WTC11 (cell line): ENCODE measurements at places on chromosomes 13 and 19.

DNA sequence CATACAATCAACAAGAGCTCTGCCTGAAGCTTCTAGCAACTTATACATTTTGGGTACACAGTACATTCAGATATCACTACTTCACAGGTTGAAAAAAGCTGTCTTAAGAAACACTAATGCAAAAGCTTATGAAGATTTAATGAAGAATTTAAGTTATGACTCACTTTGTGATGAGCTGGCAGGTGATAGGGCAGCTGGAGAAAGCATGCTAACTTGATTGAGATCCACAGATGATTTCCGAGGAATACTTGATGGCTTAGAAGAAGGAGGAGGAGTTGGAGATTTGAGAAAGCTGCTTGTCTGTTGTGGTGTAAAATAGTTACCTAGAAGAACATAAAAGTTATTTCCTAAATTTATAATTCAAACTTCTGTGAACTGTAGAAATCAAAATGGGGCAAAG lies 23.3 kb downstream of the EXOSC8 start:
- H3K4me3 ChIP-seq = no peak overlapping the region
- H3K36me3 ChIP-seq = peaks cover 57% of the 10 kb centered on the region
- no peak for DNase-seq
- no peak overlapping the region for H3K27ac ChIP-seq
- no peaks in the 10 kb centered on the region for H3K27me3 ChIP-seq
- no peaks in the 10 kb centered on the region for H3K4me1 ChIP-seq

GRCh38 chr19:42279155-42279901 lies 10.3 kb downstream of the CIC start:
- no peaks in the 10 kb centered on the region for H3K27me3 ChIP-seq
- 0 out of 2 replicates have a peak, but pooled peaks cover 2% of the 10 kb centered on the region for H3K36me3 ChIP-seq
- H3K4me3 ChIP-seq = peak overlapping the region; percentile 74
- H3K27ac ChIP-seq = peak overlapping the region; percentile 42

DNA sequence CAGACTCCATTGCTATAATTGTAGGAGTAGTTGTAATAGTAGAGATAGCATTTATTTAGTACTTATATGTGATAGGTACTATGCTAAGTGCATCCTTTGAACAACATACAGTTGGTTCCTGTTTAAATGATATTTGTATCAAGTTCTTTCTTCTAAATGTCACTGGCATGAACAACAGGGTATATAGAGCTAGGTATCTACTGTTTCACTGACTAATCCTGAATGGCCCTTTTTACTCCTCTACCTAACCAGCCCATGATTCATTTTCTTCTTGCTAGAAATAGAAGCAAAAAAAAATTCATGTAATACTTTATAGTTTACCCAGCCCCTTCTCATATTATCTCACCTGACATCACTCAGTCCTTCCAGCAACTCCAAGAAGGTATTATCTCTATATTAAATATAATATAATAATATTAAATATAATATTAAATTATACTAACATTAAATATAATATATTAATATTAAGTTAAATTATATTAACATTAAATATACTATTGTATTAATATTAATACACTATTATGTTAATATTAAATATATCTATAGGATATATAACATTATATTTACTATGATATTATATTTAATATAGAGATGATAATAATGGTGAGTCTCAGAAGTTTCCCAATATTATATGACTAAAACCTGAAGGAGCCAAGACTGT lies 74.2 kb downstream of the FRY start:
- H3K4me1 ChIP-seq = no peaks in the 10 kb centered on the region
- no peak overlapping the region for H3K4me3 ChIP-seq
- DNase-seq = no peak
- no peaks in the 10 kb centered on the region for H3K27me3 ChIP-seq
- no peak overlapping the region for H3K27ac ChIP-seq

GRCh38 chr13:113428469-113428865 lies 24.8 kb downstream of the ADPRHL1 start:
- H3K4me1 ChIP-seq = no peaks in the 10 kb centered on the region
- no peaks in the 10 kb centered on the region for H3K27me3 ChIP-seq
- H3K36me3 ChIP-seq = no peaks in the 10 kb centered on the region
- peak overlapping the region; percentile 68; the same call in 1 of the 2 replicates for H3K27ac ChIP-seq

DNA sequence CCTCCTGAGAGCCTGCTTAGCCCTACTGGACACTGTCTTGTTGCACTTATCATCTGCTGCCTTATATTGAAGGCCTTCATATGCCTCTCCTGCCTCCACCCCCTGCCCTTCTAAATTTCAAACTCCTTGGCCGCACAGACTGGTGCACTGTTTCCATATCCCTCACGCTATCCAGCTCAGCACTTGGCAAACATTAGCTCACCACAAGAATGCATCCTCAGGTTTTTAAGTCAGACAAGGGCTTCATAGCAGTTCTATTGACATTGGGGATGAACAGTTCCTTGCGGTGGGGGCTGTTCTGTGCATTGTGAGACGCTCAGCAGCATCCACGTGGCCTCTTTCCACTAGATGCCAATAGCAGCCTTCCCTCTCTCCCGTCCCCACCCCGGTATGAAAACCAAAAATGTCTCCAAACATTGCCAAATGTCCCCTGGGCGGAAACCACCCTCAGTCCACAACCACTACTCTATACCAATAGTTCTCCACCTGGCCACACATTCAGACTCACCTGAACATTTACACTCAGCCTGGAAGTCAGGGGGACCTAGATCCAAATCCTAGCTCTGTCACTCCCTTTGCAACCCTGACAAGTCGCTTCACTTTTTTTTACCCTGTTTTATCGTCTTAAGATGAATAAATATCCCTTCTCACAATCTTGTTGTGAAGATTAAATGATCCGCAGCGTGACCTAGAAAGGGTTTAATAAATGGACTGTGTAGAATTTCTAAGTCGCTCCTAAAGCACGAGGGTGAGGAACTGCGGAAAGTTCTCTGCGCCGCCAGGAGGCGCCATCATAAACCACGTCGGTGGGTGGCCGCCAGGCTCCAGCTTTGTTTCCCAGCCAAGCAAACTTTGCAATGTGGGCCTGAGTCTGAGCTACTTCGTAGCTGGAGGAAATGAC lies 3.6 kb upstream of the CEACAM3 start:
- no peaks in the 10 kb centered on the region; the same call in 1 of the 2 replicates for H3K4me1 ChIP-seq
- H3K27ac ChIP-seq = no peak overlapping the region
- no peak overlapping the region for H3K4me3 ChIP-seq
- DNase-seq = peak; percentile 74

- no peak overlapping the region for H3K27ac ChIP-seq
- DNase-seq = peak; percentile 72
- no peaks in the 10 kb centered on the region for H3K36me3 ChIP-seq
- peaks cover 36% of the 10 kb centered on the region for H3K27me3 ChIP-seq
Measured at GRCh38 chr19:2253106-2254063, 2.8 kb downstream of the JSRP1 start.

- H3K27me3 ChIP-seq = peaks cover 2% of the 10 kb centered on the region; the same call in 1 of the 2 replicates
- no peaks in the 10 kb centered on the region; the same call in 1 of the 2 replicates for H3K36me3 ChIP-seq
- H3K4me1 ChIP-seq = peaks cover 16% of the 10 kb centered on the region
- H3K27ac ChIP-seq = no peak overlapping the region
Measured at GRCh38 chr13:99431927-99432608, 69.2 kb upstream of the TM9SF2 start.

DNA sequence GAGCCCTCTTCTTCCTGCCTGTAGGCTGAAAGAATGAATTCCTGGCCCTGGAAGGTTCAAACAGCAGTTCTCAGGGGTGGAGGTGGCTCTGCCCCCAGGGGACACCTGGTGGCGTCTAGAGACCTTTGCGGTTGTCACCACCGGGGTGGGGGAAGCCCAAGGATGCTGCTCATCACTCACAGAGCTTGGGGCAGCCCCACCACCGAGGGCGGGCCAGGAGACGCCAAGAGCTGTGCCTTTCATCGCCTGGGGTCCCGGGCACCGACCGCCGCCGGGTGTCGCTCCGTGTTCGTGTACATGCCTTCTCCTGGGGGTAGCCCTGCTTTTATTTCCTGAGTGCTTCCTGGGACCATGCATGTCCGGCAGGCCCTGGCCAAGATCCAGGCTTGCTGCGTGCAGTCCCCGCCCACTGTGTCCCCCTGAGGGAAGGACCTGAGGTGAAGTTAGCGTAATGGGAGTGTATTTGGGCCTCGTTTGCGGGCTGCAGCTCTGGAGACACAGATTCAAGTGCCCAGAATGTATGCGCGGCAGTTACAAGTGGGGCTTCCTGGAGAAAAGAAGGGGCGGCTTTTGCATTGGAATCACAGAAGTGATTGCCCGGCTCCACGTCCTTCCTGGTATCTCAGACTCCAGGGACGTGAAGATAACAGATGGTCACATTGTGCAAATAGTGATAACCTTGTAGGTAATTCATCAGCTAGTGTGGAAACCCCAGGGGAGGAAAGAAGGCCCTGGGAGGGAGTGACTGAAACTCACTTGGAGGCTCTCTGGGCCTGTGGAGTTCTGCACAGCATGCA lies 7.8 kb downstream of the DOT1L start:
- peak overlapping the region; percentile 93 for H3K27ac ChIP-seq
- H3K4me1 ChIP-seq = peaks cover 43% of the 10 kb centered on the region
- no peak overlapping the region for H3K4me3 ChIP-seq
- peaks cover 4% of the 10 kb centered on the region for H3K36me3 ChIP-seq
- no peaks in the 10 kb centered on the region for H3K27me3 ChIP-seq

DNA sequence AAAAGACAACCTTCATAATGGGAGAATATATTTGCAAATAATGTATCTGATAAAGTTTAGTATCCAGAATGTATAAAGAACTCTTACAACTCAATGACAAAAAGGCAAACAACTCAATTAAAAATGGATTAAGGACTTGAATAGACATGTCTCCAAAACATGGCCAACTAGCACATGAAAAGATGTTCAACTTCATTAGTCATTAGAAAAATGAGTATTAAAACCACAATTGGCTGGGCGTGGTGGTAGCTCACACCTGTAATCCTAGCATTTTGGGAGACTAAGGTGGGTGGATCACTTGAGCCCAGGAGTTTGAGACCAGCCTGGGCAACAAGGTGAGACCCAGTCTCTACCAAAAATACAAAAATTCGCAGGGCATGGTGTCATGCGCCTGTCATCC lies 18.8 kb upstream of the ZMYM5 start:
- H3K36me3 ChIP-seq = no peaks in the 10 kb centered on the region
- H3K4me1 ChIP-seq = no peaks in the 10 kb centered on the region
- no peak overlapping the region for H3K27ac ChIP-seq
- no peak for DNase-seq
- no peaks in the 10 kb centered on the region for H3K27me3 ChIP-seq
- no peak overlapping the region for H3K4me3 ChIP-seq

GRCh38 chr13:69094485-69094884 lies 1013.1 kb upstream of the ATXN8OS start:
- H3K4me3 ChIP-seq = no peak overlapping the region
- H3K27me3 ChIP-seq = no peaks in the 10 kb centered on the region
- DNase-seq = no peak
- H3K36me3 ChIP-seq = no peaks in the 10 kb centered on the region
- no peak overlapping the region for H3K27ac ChIP-seq

DNA sequence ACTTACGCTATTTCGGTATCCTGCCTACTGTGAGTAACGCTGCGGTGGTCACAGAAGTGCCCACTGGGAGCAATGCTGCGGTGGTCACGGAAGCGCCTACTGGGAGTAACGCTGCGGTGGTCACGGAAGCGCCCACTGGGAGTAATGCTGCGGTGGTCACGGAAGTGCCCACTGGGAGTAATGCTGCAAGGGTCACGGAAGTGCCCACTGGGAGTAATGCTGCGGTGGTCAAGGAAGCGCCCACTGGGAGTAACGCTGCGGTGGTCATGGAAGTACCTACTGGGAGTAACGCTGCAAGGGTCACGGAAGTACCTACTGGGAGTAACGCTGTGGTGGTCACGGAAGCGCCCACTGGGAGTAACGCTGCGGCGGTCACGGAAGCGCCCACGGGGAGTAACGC lies 52.1 kb upstream of the SOX1 start:
- peaks cover 3% of the 10 kb centered on the region; the same call in 1 of the 2 replicates for H3K36me3 ChIP-seq
- DNase-seq = no peak
- H3K27ac ChIP-seq = no peak overlapping the region
- H3K27me3 ChIP-seq = peaks cover 10% of the 10 kb centered on the region

DNA sequence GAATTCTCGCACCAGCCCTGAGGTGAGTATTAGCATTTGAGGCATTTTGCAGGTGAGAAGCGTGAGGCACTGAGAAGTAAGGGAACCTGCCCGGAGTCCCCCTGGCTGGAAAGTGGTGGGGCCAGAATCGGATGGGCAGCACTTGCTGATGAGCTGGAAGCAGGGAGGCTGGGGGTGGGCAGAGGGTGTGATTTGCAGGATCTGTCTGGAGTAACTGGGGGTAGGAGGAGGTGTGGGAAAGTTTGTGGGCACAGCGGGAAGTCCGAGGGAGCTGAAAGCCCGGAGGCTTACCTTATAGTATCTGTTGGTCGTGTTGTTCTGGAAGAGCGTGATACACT lies 20.1 kb downstream of the PRKD2 start:
- DNase-seq = no peak
- peaks cover 11% of the 10 kb centered on the region for H3K4me1 ChIP-seq
- H3K36me3 ChIP-seq = peaks cover 72% of the 10 kb centered on the region
- no peaks in the 10 kb centered on the region for H3K27me3 ChIP-seq
- peak overlapping the region; percentile 97 for H3K27ac ChIP-seq

- DNase-seq = peak; percentile 85
- H3K36me3 ChIP-seq = no peaks in the 10 kb centered on the region
- H3K27me3 ChIP-seq = peaks cover 26% of the 10 kb centered on the region
- H3K27ac ChIP-seq = no peak overlapping the region
Measured at GRCh38 chr19:29873024-29873800, 61.4 kb downstream of the CCNE1 start.

GRCh38 chr13:94412870-94413597 lies 66.4 kb downstream of the DCT start:
- no peaks in the 10 kb centered on the region for H3K27me3 ChIP-seq
- 0 out of 2 replicates have a peak, but pooled peaks cover 6% of the 10 kb centered on the region for H3K36me3 ChIP-seq
- no peak for DNase-seq
- no peak overlapping the region for H3K4me3 ChIP-seq

- H3K4me1 ChIP-seq = peaks cover 19% of the 10 kb centered on the region
- no peak overlapping the region for H3K4me3 ChIP-seq
- no peaks in the 10 kb centered on the region for H3K27me3 ChIP-seq
- H3K36me3 ChIP-seq = no peaks in the 10 kb centered on the region
- H3K27ac ChIP-seq = no peak overlapping the region
Measured at GRCh38 chr13:20425819-20426219, 99.8 kb downstream of the CRYL1 start.

GRCh38 chr19:33946535-33947264 lies 150.0 kb downstream of the KCTD15 start:
- H3K27me3 ChIP-seq = peaks cover 2% of the 10 kb centered on the region; the same call in 1 of the 2 replicates
- H3K4me3 ChIP-seq = no peak overlapping the region
- H3K27ac ChIP-seq = no peak overlapping the region
- H3K4me1 ChIP-seq = peaks cover 17% of the 10 kb centered on the region
- no peak for DNase-seq
- no peaks in the 10 kb centered on the region for H3K36me3 ChIP-seq

DNA sequence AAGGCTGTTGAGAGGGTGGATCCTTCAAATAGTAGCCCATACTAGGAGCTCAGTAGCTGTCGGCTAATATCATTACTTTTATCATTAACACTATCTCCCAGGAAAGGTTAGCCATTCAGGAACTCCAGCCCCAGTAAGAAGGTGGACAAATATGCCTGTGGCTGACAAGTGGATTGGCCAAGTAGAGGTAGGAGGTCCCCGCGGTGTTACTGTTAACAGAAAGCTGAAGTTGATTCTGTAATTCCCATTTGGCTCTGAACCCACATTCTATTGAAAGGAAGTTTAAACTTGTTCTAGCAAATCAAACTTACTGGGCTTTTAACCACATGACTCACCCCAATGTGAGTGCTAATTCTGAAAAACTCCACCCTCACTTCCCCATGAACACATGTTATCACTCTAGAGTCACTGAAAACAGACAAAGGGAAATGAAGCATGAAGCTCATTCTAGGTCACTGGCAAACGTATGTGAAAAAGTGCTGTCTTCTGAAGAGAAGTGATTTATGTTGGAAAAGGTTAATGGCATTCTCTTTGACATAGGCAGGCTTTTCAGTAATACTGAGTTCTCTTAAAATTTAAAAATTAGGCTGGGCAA lies 273.5 kb downstream of the FGF14 start:
- H3K4me3 ChIP-seq = no peak overlapping the region
- H3K36me3 ChIP-seq = no peaks in the 10 kb centered on the region
- no peak overlapping the region for H3K27ac ChIP-seq
- no peaks in the 10 kb centered on the region for H3K27me3 ChIP-seq
- H3K4me1 ChIP-seq = peaks cover 9% of the 10 kb centered on the region
